A549 treated with CORT108297 at 1 μM for 4 hours (cell line): ENCODE measurements at places on chromosomes 4 and X. TPM values are rescaled to one million over a fixed set of nuclear protein-coding genes. Genes with fewer than 3 reads are reported as not detected.

NDUFA1 gene
- total RNA-seq, result 234 to 342 TPM (median 254 TPM) in 5 replicates

RTL9 gene
- total RNA-seq, result 0.05 to 0.08 TPM (median 0.06 TPM) in 5 replicates

CLGN gene
- 4.2 to 7.4 TPM (median 5.2 TPM) in 5 replicates for total RNA-seq

BEND4 gene
- total RNA-seq, result 0.05 TPM in 1 of 5 replicates, not detected in the others

BTK gene
- 0.10 to 0.18 TPM (median 0.15 TPM) in 5 replicates for total RNA-seq

APLN gene
- 0.70 to 0.85 TPM (median 0.79 TPM) in 5 replicates for total RNA-seq

MAGED2 gene
- total RNA-seq, result 75.0 to 92.4 TPM (median 80.8 TPM) in 5 replicates

XAGE1A gene
- 5.1 to 36.0 TPM (median 24.6 TPM) in 5 replicates for total RNA-seq

MXRA5 gene
- total RNA-seq, result not detected in 5 replicates

HSD17B10 gene
- total RNA-seq, result 168 to 203 TPM (median 197 TPM) in 5 replicates

DRP2 gene
- 0.09 to 0.28 TPM (median 0.23 TPM) in 5 replicates for total RNA-seq

DCAF12L2 gene
- total RNA-seq, result 0.05 to 0.12 TPM (median 0.10 TPM) in 5 replicates

FRG2 gene
- total RNA-seq, result 0.09 TPM in 1 of 5 replicates, not detected in the others

AWAT1 gene
- total RNA-seq, result not detected in 5 replicates

SPIN3 gene
- total RNA-seq, result 6.3 to 7.5 TPM (median 7.2 TPM) in 5 replicates

ASB11 gene
- not detected in 5 replicates for total RNA-seq

EPHA5 gene
- 0.24 to 0.46 TPM (median 0.39 TPM) in 5 replicates for total RNA-seq

PLP1 gene
- not detected in 5 replicates for total RNA-seq

MAGED4 gene
- 6.3 to 9.9 TPM (median 8.3 TPM) in 5 replicates for total RNA-seq

MAP9 gene
- total RNA-seq, result 4.5 to 6.4 TPM (median 6.1 TPM) in 5 replicates

EREG gene
- 26.8 to 48.1 TPM (median 38.4 TPM) in 5 replicates for total RNA-seq

MAGEA10 gene
- 0.05 to 0.13 TPM (median 0.08 TPM) in 4 of 5 replicates, not detected in the other for total RNA-seq

PPP2R2C gene
- 32.1 to 41.3 TPM (median 38.7 TPM) in 5 replicates for total RNA-seq

DMRTC1B gene
- 0.09 to 0.24 TPM in 2 of 5 replicates, not detected in the others for total RNA-seq

SPATA4 gene
- total RNA-seq, result 0.17 to 0.31 TPM (median 0.26 TPM) in 4 of 5 replicates, not detected in the other

TENM3 gene
- total RNA-seq, result 1.0 to 1.8 TPM (median 1.5 TPM) in 5 replicates

DUSP9 gene
- total RNA-seq, result 1.2 to 1.8 TPM (median 1.4 TPM) in 5 replicates

TMSB15C gene
- total RNA-seq, result 0.09 to 0.28 TPM (median 0.15 TPM) in 5 replicates

PRSS48 gene
- total RNA-seq, result not detected in 5 replicates

TMEM150C gene
- total RNA-seq, result 0.65 to 1.6 TPM (median 1.2 TPM) in 5 replicates

CSAG2 gene
- not detected in 5 replicates for total RNA-seq

RHOXF2B gene
- total RNA-seq, result not detected in 5 replicates

HSFX3 gene
- not detected in 5 replicates for total RNA-seq

RPS6KA6 gene
- 4.4 to 6.9 TPM (median 5.9 TPM) in 5 replicates for total RNA-seq

DDX60 gene
- 1.9 to 2.7 TPM (median 2.3 TPM) in 5 replicates for total RNA-seq
